Activated T-helper 2 cell treated with anti-CD3 and anti-CD28 coated beads, Interferon-gamma antibody, Interleukin-2, Interleukin-4, amounts not matched to agents 10 μg/mL and 5 μg/mL and 100 μg/mL, durations not matched to agents 14 hours and 24 hours and 36 hours (primary cell): ENCODE measurements at places on chromosomes 6 and 20. TPM values are rescaled to one million over a fixed set of nuclear protein-coding genes. Genes with fewer than 3 reads are reported as not detected.

DNA sequence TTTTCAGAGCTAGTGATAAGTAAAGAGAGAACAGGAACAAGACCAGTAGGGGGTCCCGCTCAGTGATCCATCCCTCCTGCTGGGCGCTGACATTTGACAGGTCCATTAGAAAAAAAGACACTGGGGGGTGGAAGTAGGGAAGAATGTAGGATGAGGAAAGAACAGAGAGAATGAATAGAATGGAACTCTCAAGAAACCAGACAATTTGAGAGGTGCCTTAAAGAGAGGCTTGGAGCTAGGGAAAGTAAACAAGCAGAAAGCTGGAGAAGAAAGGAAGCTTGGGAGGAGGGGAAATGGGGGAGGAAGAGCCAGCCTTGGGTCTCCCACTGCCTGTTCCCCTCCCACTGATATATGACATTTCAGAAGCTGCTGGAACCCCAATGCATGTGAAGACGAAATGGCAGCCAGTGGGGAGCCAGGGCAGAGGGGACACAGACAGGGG is 8.4 kb downstream of the GABBR1 start:
- DNase-seq, result no peak
- peaks cover 28% of the 10 kb centered on the region for H3K27me3 ChIP-seq
- no peaks in the 10 kb centered on the region for H3K36me3 ChIP-seq

- no peaks in the 10 kb centered on the region for H3K36me3 ChIP-seq
- no peak overlapping the region for H3K27ac ChIP-seq
- H3K4me3 ChIP-seq, result no peak overlapping the region
- peaks cover 3% of the 10 kb centered on the region for H3K4me1 ChIP-seq
- peaks cover 3% of the 10 kb centered on the region for H3K27me3 ChIP-seq
Observed at GRCh38 chr6:128508588-128509296, 11.7 kb downstream of the PTPRK start.

The KCNK5 gene
- total RNA-seq, result 41.5 and 42.6 TPM in 2 replicates

The RSPO3 gene
- not detected in 2 replicates for total RNA-seq

DNA sequence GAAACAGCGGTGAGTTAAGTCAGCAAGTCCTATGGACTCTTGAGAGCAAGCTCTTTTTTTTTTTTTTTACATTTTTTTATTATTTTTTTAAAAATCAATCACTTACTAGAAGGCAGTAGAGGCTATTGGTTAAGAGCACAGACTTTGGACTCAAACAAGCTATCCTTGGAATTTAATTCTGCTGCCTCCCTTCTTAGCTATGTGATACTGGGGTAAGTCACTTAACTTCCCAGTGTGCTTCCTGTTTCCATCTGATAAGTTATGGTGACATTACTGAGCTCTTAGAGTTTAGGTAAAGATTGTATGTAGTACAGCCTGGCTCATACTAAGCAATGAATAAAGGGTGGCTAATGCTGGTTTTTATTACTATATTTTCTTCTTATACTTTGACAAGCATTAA is 770.5 kb upstream of the FLRT3 start:
- no peak overlapping the region for H3K27ac ChIP-seq
- no peak overlapping the region for H3K4me3 ChIP-seq
- no peaks in the 10 kb centered on the region for H3K27me3 ChIP-seq

DNA sequence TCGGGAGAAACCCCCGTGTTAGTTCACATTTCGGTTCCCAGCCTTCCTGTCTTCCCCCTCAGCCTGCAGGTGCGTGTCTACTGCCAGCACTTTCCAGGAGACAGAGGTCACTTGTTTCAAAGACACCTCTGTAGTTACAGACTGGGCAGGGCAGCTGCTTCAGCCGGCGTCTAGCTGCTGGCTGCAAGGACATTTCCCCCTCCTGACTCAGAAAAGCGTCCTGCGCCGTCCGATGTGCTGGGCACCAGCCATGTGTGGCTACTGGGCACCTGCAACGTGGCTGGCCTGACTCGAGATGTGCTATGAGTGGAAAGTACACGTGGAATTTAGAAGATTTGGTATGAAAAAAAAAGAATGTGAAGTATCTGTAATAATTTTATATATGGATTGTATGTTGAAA is 37.6 kb downstream of the RRBP1 start:
- peaks cover 8% of the 10 kb centered on the region for H3K4me1 ChIP-seq
- H3K27me3 ChIP-seq, result no peaks in the 10 kb centered on the region
- DNase-seq, result no peak
- H3K27ac ChIP-seq, result no peak overlapping the region

- H3K36me3 ChIP-seq, result no peaks in the 10 kb centered on the region
- no peak for DNase-seq
- peaks cover 18% of the 10 kb centered on the region for H3K4me1 ChIP-seq
- no peak overlapping the region for H3K4me3 ChIP-seq
Observed at GRCh38 chr6:139448051-139448649, 73.7 kb upstream of the CITED2 start.

The SAMD3 gene
- 3.2 and 3.4 TPM in 2 replicates for total RNA-seq

The ADGRF4 gene
- not detected in 2 replicates for total RNA-seq

GRCh38 chr20:8573686-8574085 is 441.6 kb downstream of the PLCB1 start:
- DNase-seq, result no peak
- H3K4me3 ChIP-seq, result no peak overlapping the region
- H3K36me3 ChIP-seq, result no peaks in the 10 kb centered on the region

The TNF gene
- total RNA-seq, result 94.4 and 96.8 TPM in 2 replicates

The PRDM13 gene
- not detected in 2 replicates for total RNA-seq

DNA sequence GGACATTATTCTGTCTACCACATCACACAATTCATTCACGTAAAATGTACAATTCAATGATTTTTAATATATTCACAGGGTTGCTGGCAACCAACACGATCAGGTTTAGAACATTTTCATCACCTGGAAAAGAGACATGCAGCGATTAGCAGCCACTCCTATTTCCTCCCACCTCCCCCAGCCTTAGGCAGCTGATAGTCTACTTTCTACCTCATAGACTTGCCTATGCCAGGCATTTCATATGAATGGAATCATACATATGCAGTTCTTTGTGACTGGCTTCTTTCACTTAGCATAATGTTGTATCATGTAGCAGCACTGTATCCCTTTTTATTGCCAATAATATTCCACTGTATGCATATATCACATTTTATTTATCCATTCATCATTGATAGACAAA is 31.5 kb upstream of the CTNNBL1 start:
- no peaks in the 10 kb centered on the region for H3K4me1 ChIP-seq
- H3K27ac ChIP-seq, result no peak overlapping the region
- no peak for DNase-seq
- no peak overlapping the region for H3K4me3 ChIP-seq
- H3K27me3 ChIP-seq, result peaks cover 2% of the 10 kb centered on the region

- peaks cover 46% of the 10 kb centered on the region for H3K4me1 ChIP-seq
- peaks cover 36% of the 10 kb centered on the region for H3K36me3 ChIP-seq
- peak within 1 kb of the TSS; percentile 95 for H3K27ac ChIP-seq
- H3K27me3 ChIP-seq, result no peaks in the 10 kb centered on the region
Observed at GRCh38 chr6:32192608-32193039, at the start of gene GPSM3. GPSM3 (minus strand) TSS chr6:32192643; CDS start chr6:32192513, 130 bp downstream.

GRCh38 chr20:64254571-64255360 is 782 bp upstream of the PCMTD2 start:
- peaks cover 20% of the 10 kb centered on the region for H3K27me3 ChIP-seq
- H3K4me3 ChIP-seq, result peak overlapping the region; percentile 75
- peaks cover 33% of the 10 kb centered on the region for H3K4me1 ChIP-seq

- DNase-seq, result no peak
- H3K27ac ChIP-seq, result no peak overlapping the region
- no peaks in the 10 kb centered on the region for H3K27me3 ChIP-seq
- H3K4me3 ChIP-seq, result no peak overlapping the region
Observed at GRCh38 chr6:148074291-148074690, 268.3 kb upstream of the SASH1 start.

The SIGLEC1 gene
- not detected in 2 replicates for total RNA-seq

GRCh38 chr20:58256307-58256706 is 27.9 kb upstream of the ANKRD60 start:
- H3K4me3 ChIP-seq, result no peak overlapping the region
- H3K27ac ChIP-seq, result no peak overlapping the region
- DNase-seq, result no peak
- no peaks in the 10 kb centered on the region for H3K27me3 ChIP-seq

DNA sequence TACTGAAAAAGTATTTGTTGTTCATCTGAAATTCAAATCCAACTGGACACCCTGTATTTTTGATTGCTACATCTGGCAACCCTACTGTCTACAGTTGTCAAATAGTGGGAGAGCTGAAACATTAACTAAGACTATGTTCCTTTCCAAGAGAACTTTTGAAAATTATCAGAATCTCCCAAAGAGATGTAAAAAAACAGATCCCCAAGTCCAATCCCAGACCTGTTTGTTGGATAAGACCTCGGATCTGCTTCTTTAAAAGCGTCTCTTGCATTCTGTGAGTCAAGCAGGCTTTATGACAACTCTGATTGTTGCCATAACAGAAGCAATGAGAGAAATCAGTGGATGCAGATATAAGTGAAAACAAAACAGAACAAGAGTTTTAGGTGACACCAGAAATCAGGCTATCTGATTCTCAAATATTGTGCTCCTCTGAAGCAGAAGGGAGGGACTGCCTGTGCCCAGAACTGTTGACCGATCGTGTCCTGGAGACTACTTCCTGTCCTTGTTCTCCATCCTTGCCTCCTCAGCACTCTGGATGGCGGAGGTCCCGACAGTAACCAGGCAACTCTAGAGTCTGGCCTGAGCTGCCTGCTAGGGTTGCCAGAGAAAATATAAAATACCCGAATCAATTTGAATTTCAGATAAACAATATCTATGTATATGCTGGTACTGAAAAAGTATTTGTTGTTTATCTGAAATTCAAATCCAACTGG is 853.8 kb downstream of the MAFB start:
- no peak overlapping the region for H3K27ac ChIP-seq
- DNase-seq, result no peak
- H3K4me3 ChIP-seq, result no peak overlapping the region
- no peaks in the 10 kb centered on the region for H3K27me3 ChIP-seq

DNA sequence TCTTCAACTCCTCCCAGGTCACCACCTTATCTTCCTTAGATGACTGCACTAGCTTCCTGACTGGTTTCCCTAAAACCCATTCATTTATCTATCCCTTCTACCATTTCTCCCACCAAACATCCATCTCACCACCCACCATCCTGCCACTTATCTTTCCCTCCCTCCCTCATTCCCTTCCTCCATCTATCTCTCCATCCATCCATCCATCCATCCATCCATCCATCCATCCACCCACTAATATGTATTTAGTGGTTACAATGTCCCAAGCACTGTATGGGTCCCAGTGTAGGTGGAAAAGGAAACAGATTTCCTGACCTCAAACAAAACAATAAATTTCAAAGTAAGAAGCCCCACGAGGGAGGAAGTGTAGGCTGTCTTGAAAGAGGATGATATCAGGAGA is 59.3 kb upstream of the APCDD1L start:
- H3K4me1 ChIP-seq, result no peaks in the 10 kb centered on the region
- DNase-seq, result no peak
- H3K27ac ChIP-seq, result no peak overlapping the region
- H3K27me3 ChIP-seq, result peaks cover 3% of the 10 kb centered on the region
- H3K36me3 ChIP-seq, result no peaks in the 10 kb centered on the region

The SLC17A2 gene
- 0.41 and 0.55 TPM in 2 replicates for total RNA-seq

DNA sequence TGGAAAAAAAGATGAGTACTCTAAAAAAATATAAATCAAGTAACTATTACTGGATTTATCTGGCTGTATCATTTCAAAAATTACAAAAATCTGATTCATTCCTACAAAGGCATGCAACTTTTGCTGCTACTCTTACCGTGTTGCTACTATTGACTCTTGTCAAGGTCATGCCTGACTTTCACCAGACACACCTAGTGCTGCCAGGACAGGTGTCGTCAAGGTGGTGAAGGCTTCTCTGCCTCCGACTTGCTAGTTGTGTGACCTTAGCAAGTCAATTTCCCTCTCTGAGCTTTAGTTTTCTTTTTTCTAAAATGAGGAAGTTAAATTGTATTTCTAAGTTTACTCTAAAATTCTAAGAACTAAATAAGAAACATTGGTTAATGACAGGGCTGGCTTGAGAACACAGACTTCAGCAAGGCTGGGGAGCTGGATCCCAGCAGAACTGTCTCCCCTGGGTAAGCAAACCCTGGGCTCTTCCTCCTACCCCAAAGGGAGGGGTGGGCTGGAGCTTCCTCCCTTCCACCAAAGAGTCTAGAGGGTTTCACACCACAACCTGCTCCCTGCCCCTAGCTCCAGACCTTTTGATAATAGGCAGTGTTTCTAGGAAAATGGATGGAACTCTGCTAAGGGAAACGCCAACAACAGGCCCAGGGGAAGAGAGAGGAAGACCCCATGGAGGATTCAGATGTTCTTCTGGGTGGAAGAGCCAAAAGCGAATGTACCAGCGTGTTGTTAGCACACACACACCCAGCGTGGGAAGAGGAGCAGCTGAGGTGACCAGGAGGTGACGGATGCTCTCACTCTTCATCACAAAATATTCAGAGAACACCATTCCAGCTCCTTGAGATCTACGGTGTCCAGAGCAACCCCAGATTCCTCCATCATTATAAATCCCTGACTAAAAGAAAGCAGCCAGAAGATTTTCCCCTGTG is 47.9 kb upstream of the CITED2 start:
- H3K4me3 ChIP-seq, result no peak overlapping the region
- DNase-seq, result no peak
- H3K36me3 ChIP-seq, result no peaks in the 10 kb centered on the region
- peaks cover 41% of the 10 kb centered on the region for H3K27me3 ChIP-seq
- H3K4me1 ChIP-seq, result no peaks in the 10 kb centered on the region
- no peak overlapping the region for H3K27ac ChIP-seq

The PGBD1 gene
- 3.4 and 3.8 TPM in 2 replicates for total RNA-seq

- H3K36me3 ChIP-seq, result no peaks in the 10 kb centered on the region
- DNase-seq, result no peak
- H3K4me3 ChIP-seq, result no peak overlapping the region
- no peaks in the 10 kb centered on the region for H3K27me3 ChIP-seq
- H3K27ac ChIP-seq, result no peak overlapping the region
- H3K4me1 ChIP-seq, result no peaks in the 10 kb centered on the region
Observed at GRCh38 chr20:14566505-14566904, 229.1 kb upstream of the FLRT3 start.

- DNase-seq, result no peak
- peaks cover 50% of the 10 kb centered on the region for H3K4me1 ChIP-seq
- H3K27me3 ChIP-seq, result no peaks in the 10 kb centered on the region
- peak overlapping the region; percentile 83 for H3K27ac ChIP-seq
Observed at GRCh38 chr6:156976216-156977127, 199.3 kb downstream of the ARID1B start.

The CDSN gene
- not detected in 2 replicates for total RNA-seq

GRCh38 chr6:44268095-44268628 is 2.1 kb upstream of the TMEM151B start:
- no peak overlapping the region for H3K27ac ChIP-seq
- H3K4me3 ChIP-seq, result no peak overlapping the region
- H3K27me3 ChIP-seq, result peaks cover 38% of the 10 kb centered on the region
- peak; percentile 51 for DNase-seq
- peaks cover 14% of the 10 kb centered on the region for H3K36me3 ChIP-seq

The CENPW gene
- total RNA-seq, result 54.7 and 54.8 TPM in 2 replicates

The ZSCAN26 gene
- total RNA-seq, result 6.1 and 7.7 TPM in 2 replicates
